Gastrocnemius medialis (tissue), 4 donors: ENCODE measurements at places on chromosomes 4 and X. TPM values are rescaled to one million over a fixed set of nuclear protein-coding genes. Genes with fewer than 3 reads are reported as not detected.

The CDX4 gene
- not detected for total RNA-seq

- H3K4me1 ChIP-seq: no peaks in the 10 kb centered on the region
- no peak overlapping the region for H3K4me3 ChIP-seq
- H3K27me3 ChIP-seq: no peaks in the 10 kb centered on the region
- no peaks in the 10 kb centered on the region for H3K36me3 ChIP-seq
- peak overlapping the region; percentile 77 for H3K27ac ChIP-seq
- peak; percentile 19 for DNase-seq
Observed at GRCh38 chrX:12956704-12957534, 18.0 kb upstream of the TMSB4X start.

DNA sequence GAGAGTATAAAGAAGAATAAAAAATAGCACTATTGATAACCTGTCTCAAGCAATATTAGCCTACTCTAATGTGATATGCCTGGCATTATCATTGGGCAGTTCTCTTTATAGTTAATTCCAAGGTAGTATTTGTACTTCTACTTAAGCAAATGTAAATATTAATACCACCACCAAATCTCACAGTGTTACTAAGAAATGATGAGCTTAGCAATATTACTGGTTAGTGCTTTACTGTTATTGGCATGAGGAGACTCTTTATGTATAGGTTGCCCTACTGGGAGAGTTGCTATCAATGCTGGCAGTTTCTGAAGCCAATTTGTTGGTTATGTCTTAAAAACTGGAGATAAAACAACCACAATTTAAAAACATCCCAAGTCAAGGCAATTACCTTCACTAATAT, 155.7 kb downstream of the CDS1 start:
- no peak overlapping the region for H3K4me3 ChIP-seq
- H3K27me3 ChIP-seq: no peaks in the 10 kb centered on the region
- H3K27ac ChIP-seq: no peak overlapping the region
- peaks cover 98% of the 10 kb centered on the region for H3K36me3 ChIP-seq

GRCh38 chrX:41703574-41704029, 14.8 kb downstream of the GPR34 start:
- no peak overlapping the region for H3K4me3 ChIP-seq
- no peaks in the 10 kb centered on the region for H3K4me1 ChIP-seq
- H3K36me3 ChIP-seq: no peaks in the 10 kb centered on the region
- no peak overlapping the region for H3K27ac ChIP-seq
- H3K27me3 ChIP-seq: no peaks in the 10 kb centered on the region
- no peak for DNase-seq

GRCh38 chr4:66591968-66592367, 921.7 kb upstream of the EPHA5 start:
- no peaks in the 10 kb centered on the region for H3K4me1 ChIP-seq
- no peak overlapping the region for H3K27ac ChIP-seq
- no peaks in the 10 kb centered on the region for H3K27me3 ChIP-seq
- DNase-seq: no peak

The GPR34 gene
- 3.7 TPM for total RNA-seq

GRCh38 chr4:80705311-80705710, 325.2 kb upstream of the BMP3 start:
- H3K36me3 ChIP-seq: no peaks in the 10 kb centered on the region
- no peaks in the 10 kb centered on the region for H3K4me1 ChIP-seq
- H3K27ac ChIP-seq: no peak overlapping the region
- no peak for DNase-seq
- H3K27me3 ChIP-seq: no peaks in the 10 kb centered on the region

GRCh38 chr4:32022071-32022470, 1301.9 kb downstream of the PCDH7 start:
- no peak overlapping the region for H3K4me3 ChIP-seq
- H3K36me3 ChIP-seq: no peaks in the 10 kb centered on the region
- no peak overlapping the region for H3K27ac ChIP-seq
- no peak for DNase-seq
- H3K27me3 ChIP-seq: no peaks in the 10 kb centered on the region

DNA sequence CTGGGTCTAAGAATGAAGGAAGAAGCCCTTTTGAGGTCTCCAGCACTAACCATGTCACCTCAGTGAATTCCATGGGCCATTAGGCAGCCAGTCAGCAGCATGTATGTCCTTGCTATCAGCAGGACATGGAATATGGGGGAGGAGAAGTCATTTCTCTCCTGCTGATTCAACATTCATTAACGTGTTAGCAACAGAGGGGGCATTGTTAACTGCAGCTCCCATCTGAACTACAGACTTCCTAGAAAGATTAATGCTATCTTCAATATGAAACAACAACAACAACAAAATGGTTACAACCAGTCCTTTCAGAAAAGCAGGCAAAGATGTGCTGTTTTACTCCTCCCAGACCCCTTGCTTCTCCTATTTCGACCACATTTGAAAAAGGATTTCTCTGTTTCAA, 120.4 kb upstream of the SLC34A2 start:
- DNase-seq: no peak
- H3K36me3 ChIP-seq: no peaks in the 10 kb centered on the region
- no peaks in the 10 kb centered on the region for H3K27me3 ChIP-seq
- H3K4me1 ChIP-seq: no peaks in the 10 kb centered on the region

DNA sequence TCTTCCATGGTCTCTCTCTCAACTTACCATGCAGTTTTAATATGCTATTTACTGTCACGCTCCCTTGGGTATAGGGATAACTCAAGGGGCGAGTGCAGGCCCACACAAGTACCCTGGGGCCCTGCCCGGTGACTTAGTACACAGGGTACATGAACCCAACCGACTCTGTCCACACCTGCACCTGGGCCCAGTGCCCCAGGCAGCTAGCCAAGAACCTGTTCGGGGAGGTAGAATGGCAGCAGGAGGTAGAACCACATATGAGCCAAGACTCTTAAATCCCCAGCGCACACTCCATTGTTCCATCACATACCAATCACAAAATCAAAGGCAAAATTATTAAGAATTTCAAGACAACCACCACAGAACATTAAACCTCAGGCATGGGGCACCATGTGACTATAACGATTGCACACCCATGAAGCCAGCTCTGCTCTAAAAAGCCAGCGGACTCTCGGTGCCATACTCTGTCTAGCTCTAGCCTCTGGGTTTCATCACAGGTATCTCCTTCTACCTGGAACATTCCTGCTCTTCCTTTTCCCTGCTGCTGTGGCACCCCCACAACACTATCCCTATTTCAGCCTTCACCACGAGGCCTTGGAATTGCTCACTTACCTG, 14.6 kb downstream of the PHF8 start:
- H3K4me1 ChIP-seq: no peaks in the 10 kb centered on the region
- H3K4me3 ChIP-seq: no peak overlapping the region
- H3K27me3 ChIP-seq: no peaks in the 10 kb centered on the region

DNA sequence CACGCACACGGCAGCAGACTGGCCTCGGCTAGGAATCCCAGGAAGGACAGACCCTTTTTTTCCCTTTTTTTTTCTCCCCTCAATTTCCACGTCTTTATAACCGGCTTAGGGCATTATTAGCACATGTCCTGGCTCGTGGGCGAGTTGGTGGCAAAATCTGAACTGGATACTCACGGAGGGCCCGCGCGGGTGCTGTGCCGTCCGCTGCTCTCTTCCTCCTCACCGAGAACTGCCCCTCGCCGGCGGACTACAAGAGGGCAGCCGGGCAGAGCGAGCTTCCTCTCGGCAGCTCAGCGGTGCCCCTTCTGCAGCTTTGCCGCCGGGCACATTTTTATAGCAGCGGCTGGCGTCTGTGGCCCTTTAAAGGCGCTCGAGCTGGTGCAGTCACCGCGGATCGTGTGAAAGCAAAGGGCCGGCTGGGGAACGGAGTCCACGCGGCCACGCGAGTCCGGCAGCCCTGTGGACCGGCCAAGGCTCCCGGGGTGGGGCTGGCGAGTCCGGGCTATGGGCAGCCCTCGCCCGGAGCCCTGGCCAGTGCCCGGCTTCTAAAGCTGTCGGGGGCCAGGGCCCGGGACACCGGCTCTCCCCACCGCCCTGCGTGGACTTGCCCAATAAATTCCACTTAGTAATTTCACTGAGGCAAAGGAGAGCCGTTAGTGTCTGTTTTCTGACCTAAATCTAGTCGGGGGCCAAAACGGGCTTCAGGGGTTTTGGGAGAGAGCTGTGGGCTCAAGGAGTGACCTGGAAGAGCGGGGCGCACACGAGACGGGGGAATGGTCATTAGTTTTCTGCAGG, 1.3 kb upstream of the CITED1 start:
- DNase-seq: no peak
- H3K27me3 ChIP-seq: peaks cover 2% of the 10 kb centered on the region
- H3K4me1 ChIP-seq: peaks cover 11% of the 10 kb centered on the region
- H3K4me3 ChIP-seq: peak overlapping the region; percentile 60
- no peaks in the 10 kb centered on the region for H3K36me3 ChIP-seq

DNA sequence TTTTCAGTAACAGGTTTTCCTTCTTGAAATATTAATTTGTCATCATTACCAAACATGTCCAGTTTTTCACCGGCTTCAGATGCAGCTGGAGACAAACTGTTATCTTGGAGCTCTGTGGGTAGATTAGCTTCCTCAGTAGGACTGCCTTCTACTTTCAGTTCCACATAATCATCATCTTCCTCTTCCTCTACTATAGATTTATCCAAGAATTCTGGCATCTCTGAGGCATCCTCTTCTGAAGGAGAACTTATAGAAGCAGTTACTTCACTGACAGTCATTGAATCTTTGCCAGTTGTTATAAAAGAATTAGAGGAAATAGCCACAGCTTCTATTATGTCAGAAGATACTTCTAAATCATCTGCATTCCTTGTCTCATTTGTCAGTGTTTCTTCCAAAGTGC, 162.9 kb downstream of the LRBA start:
- H3K36me3 ChIP-seq: no peaks in the 10 kb centered on the region
- H3K27me3 ChIP-seq: no peaks in the 10 kb centered on the region
- no peak overlapping the region for H3K27ac ChIP-seq
- no peaks in the 10 kb centered on the region for H3K4me1 ChIP-seq
- H3K4me3 ChIP-seq: no peak overlapping the region
- DNase-seq: no peak

The NELFA gene
- 21.1 TPM for total RNA-seq

DNA sequence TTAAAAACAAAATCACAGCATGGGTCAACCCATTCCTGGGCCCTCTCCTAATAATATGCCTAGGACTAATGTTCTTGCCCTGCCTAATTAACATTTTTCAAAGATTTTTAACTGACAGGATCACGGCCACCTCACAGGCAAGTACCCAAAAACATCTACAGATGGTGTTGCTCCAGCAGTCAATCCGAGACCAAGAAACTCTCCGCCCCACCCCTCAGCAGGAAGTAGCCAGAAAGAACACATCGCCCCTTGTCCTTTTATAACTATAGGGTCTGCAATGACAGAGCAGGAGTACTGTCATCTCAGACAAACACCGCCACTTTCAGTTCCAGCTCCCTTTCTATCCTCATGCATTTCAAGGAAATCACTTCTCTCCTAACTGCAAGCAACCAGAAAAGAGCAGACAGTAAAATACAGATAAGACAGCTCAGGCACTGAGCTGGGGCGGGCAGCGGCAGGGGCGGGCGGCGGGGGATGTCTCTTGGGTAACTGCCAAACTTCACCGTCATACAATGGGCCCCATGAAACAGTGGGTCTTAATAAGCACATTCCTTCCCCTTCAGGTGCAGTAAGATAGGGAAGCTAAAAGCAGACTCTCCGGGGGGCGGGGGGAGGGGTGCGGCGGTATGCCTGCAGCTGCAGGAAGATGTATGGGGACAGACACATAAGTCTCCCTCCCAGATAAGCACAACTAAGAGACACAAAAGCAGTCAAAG, 67.4 kb downstream of the ZNF182 start:
- no peak for DNase-seq
- H3K36me3 ChIP-seq: no peaks in the 10 kb centered on the region
- H3K27ac ChIP-seq: no peak overlapping the region
- no peaks in the 10 kb centered on the region for H3K27me3 ChIP-seq

The FAM53A gene
- 2.7 TPM for total RNA-seq

- no peak overlapping the region for H3K27ac ChIP-seq
- DNase-seq: no peak
- no peak overlapping the region for H3K4me3 ChIP-seq
- H3K4me1 ChIP-seq: no peaks in the 10 kb centered on the region
Observed at GRCh38 chr4:177267911-177268310, 41.8 kb upstream of the NEIL3 start.

DNA sequence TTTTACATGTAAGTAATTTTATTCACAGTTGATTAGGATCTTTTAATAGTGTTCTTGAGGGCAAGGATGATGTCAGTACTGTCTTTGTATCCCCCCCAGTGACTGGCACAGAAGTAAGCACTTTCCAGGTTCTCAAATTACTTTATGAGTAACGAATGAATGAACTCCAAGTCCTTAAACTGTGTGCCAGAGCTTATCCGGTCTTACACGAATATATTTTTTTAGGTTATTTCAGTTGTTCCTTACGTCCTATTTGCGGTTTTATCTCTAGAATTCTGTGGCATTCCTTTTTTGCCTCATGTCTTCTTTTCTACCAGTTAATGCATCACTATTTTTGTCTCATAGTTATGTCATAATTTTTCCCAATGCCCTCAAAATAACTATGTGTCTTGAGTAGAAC, 106.9 kb upstream of the MID1IP1 start:
- no peaks in the 10 kb centered on the region for H3K36me3 ChIP-seq
- DNase-seq: no peak
- H3K27ac ChIP-seq: peak overlapping the region; percentile 52
- no peaks in the 10 kb centered on the region for H3K27me3 ChIP-seq
- peaks cover 13% of the 10 kb centered on the region for H3K4me1 ChIP-seq

- H3K36me3 ChIP-seq: no peaks in the 10 kb centered on the region
- DNase-seq: no peak
- H3K27ac ChIP-seq: no peak overlapping the region
- no peaks in the 10 kb centered on the region for H3K27me3 ChIP-seq
- H3K4me3 ChIP-seq: no peak overlapping the region
Observed at GRCh38 chr4:186264660-186265059, 1.3 kb upstream of the F11 start.

DNA sequence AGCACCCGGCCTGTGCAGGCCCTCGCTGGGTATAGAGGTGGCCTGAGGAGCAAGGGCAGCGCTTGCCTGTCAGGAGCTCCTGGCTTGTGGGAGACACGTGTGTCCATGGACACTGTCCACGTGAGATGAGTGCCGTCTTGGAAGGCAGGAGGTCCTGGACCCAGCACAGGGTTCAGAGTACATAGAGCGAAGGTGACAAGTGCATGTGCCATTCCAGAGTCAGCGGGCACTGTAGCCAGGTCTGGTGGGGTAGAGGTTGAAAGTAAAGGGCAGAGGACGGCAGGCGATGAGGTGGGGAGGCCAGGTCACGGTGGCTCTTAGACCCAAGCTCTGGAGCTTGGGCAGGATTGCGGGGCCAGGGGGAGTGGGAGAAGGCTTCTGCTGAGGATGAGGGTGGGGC, 28.4 kb upstream of the TADA2B start:
- no peak for DNase-seq
- no peak overlapping the region for H3K4me3 ChIP-seq
- H3K27ac ChIP-seq: no peak overlapping the region
- no peaks in the 10 kb centered on the region for H3K27me3 ChIP-seq
- no peaks in the 10 kb centered on the region for H3K36me3 ChIP-seq
- H3K4me1 ChIP-seq: peaks cover 6% of the 10 kb centered on the region

- no peaks in the 10 kb centered on the region for H3K36me3 ChIP-seq
- no peak for DNase-seq
- no peak overlapping the region for H3K4me3 ChIP-seq
- no peak overlapping the region for H3K27ac ChIP-seq
- H3K27me3 ChIP-seq: no peaks in the 10 kb centered on the region
Observed at GRCh38 chrX:267771-268261, 13.4 kb upstream of the PLCXD1 start.
